NCI-H1105 treated with DMSO at 0.1 percent for 48 hours (cell line): ENCODE measurements at places on chromosomes 16 and 17.
A peak's percentile ranks its signal among the peaks of the same experiment; 100 is the strongest.

- peak; percentile 38 for DNase-seq
Measured at GRCh38 chr16:85613604-85614337, 649 bp downstream of the GSE1 start.

DNA sequence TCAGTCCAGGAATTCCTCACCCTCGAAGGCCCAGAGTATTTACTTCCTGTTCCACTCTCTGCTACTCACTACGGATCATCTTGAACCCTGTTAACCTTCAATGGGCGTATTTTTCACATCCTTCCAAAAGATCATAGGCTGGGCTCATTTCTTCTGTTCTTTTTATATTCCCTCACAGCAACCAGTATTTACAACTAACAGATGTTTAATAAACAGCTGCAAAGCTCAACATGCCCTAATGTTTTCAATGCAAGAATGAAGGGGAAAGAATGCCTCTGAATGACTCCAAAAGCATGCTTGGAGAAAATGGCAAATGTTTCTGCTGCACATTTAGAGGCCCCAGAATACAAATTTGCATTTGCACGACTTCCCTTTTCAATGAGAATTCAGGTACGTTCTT is 174.9 kb downstream of the ZFHX3 start:
- DNase-seq = no peak

DNA sequence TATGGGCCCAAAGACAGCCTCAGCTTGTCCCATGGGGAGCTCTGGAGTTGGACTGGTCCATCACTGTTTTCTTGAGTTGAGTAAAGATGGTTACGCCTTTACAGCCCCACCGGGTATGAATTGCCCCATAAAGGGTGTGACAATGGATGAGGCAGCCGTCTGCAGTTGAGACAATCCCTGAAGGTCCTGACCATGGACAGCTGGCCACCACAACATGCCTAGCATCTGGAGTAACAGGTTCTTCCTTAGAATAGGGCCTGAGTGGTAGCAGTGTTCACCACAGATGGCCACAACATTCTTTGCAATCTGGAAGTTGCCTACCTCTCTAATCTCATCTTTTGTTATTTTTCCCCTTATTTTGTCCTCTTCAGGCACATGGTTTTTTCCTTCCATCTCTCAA is 51.5 kb upstream of the HS3ST2 start:
- DNase-seq = no peak

- no peak for DNase-seq
Measured at GRCh38 chr16:84720177-84720579, 20.4 kb downstream of the USP10 start.

GRCh38 chr17:76314392-76315227 is 6.5 kb upstream of the QRICH2 start:
- DNase-seq = no peak

GRCh38 chr17:36493956-36494355 is 7.5 kb downstream of the ZNHIT3 start:
- no peak for DNase-seq

DNA sequence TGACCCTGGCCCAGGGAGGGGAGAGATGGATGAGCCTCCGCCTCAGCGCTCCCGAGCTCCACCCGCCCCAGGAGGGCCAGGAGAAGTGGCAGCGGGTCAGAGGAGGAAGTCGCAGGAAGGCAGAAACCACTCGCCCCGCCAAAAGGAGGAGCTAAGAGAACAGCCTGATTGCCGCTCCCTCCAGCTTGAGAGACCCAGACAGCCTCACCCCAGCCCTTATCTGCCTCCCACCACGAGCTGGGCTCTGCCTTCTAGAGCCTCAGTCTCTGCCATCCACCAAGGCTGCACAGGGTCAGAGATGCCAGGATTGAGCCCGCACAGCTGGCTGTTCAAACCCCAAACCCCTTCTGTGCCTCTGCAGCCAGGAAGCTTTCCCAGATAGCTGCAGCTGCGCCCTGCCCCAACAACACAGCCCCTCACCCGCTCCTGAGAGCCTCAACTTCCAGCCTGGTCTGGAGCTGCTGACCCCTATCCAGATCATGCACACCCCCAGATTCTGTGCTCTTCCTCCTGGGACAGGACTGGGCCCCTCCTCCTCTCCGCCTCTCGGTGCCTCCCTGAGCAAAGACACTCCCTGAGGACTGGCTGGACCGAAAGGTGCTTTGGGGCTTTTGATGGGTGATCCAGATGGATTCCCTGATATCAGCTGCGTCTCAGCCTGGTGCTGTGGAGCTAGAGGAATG is 1.0 kb upstream of the ATP2A3 start:
- DNase-seq = peak; percentile 73

DNA sequence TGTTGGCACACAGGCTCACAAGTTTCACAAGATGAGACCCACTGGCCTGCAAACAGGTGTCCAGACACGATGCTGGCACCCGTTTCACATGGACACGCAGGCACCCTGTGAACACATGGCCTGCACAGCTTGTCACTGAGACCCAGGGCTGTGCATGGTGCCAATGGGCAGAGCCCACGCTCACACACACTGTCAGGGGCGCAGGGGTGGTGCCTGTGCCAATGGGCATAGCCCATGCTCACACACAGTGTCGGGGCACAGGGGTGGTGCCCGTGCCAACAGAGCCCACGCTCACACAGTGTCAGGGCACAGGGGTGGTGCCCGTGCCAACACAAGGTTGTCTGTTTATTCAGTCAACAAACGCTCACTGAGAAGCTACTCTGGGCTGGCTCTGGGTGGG is 29.3 kb downstream of the CTU2 start:
- DNase-seq = no peak

DNA sequence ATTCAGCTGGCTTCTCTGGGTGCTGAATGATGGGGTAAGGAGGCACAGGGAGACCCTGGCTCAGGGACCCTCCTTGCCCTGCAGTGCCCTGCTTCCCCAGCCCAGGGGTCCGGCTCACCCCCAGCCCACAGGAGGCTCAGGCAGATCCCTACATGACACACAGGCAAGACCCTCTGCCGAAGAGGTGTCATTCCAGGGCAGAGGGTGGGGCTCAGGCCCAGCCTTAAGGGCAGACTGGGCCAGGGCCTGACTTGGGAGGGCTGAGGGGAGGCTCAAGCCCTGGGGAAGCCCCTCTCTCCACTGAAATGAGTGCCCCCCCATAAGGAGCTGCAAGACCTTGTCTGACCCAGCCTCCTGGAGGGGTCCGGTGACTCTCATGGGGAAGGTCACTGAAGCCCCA is 30.3 kb upstream of the KSR1 start:
- no peak for DNase-seq

DNA sequence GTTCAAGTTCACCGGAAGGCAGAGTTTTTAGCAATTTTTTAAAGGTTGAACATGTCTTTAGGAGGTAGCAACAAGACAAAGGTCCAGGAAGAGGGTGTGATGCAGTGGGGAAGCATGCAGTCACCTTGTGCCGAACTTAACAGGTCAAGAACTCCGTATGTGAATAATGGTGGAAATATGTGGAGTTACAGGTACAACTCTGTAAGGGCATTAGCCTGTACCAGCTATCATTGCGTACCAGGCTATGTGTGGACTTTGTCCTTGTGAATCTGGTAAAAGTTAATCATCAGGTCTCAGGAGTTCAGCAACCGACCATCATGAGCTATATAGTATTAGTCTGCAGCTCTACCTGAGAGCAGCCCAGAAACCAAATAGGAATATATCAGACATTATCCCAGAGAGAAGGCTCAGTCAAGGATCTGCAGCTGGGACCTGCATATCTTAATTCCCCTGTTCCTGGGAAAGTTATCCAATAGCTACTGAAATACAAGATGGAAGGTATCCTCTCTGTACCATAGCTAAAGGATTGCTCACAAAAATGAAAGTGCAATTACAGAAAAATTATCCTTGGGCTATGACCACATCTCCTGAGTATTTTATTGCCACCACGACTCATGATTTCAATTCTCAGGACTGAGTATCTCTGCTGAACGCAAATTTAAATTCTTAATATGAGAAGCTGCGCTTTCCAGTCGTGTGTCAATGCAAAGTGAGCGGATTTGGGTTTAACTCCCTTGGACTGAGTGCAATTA is 469.3 kb downstream of the CDH13 start:
- no peak for DNase-seq

DNA sequence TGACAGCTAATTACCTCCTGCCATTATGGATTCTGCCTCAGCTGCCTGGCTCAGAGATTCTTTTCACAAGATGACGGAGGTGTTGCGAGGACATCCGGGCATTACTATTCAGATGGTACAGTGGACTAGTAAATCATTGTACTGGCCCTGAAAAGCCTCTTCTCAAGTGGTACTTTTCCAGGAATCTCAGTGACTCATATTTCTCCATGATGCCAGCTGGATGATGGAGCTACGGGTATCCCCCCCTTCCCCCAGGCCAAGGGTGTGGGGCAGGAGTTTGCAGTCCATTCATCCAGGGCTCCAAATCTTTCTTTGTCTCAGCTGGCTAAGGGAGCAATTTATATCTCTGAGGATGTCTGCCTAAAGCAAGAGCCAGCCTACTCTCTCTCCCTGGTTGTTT is 107.7 kb upstream of the GPR139 start:
- peak; percentile 20 for DNase-seq

DNA sequence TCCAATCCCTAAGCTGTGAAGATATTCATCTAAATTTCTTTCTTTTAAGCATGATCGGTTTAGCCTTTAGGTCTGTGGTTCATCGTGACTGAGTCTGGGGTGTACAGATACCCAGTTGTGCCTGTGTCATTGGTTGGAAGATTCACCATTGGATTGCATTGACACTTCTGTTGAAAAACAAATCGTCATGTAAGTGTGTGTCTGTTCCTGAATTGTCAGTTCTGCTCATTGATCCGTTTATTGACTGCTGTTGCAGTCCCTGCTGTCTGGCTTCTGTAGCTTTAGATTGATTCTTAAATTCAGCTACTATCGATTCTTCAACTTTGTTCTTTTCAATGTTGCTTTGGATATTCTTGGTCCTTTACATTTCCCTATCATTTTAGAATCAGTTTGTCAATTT is 21.0 kb upstream of the ZNF469 start:
- no peak for DNase-seq

- no peak for DNase-seq
Measured at GRCh38 chr17:2723505-2723996, 12.0 kb upstream of the CLUH start.

DNA sequence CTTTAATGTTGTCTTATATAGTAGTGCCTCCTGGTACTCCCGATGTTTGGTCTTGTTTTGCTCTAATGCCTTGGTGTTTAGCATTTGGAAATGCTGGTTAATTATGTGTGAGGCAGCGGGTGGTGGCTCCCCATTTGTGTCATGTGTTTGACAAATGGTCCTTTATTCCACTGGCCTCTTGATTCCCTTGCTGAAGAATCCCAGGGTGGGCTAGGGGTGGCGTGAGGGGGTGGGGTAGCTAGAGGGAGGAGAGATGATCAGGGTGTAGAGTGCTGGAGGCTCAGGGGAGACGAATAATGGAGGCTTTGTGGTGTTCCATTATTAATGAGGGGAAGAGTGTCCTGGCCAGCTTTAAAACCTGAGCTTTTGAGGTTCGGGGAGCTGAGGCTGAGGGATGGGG is 5.4 kb downstream of the DYNLL2 start:
- no peak for DNase-seq

GRCh38 chr16:52141871-52142270 is 405.1 kb downstream of the TOX3 start:
- no peak for DNase-seq

DNA sequence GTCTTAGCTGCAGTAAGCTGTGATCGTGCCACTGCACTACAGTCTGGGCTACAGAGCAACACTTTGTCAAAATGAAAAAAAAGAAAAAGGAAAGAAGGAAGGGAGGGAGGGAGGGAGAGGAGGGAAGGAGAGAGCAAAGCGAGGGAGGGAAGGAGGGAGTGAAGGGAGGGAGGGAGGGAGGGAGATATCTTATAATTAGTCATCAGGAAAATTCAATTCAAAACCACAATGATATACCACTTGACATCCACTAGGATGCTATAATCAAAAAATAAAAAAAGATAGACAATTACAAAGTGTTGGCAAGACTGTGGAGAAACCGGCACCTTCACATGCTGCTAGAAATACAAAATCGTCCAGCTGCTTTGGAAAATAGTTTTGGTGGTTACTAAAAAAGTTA is 93.8 kb downstream of the CDC27 start:
- DNase-seq = no peak

GRCh38 chr17:73224663-73225305 is 31.9 kb downstream of the COG1 start:
- DNase-seq = no peak

DNA sequence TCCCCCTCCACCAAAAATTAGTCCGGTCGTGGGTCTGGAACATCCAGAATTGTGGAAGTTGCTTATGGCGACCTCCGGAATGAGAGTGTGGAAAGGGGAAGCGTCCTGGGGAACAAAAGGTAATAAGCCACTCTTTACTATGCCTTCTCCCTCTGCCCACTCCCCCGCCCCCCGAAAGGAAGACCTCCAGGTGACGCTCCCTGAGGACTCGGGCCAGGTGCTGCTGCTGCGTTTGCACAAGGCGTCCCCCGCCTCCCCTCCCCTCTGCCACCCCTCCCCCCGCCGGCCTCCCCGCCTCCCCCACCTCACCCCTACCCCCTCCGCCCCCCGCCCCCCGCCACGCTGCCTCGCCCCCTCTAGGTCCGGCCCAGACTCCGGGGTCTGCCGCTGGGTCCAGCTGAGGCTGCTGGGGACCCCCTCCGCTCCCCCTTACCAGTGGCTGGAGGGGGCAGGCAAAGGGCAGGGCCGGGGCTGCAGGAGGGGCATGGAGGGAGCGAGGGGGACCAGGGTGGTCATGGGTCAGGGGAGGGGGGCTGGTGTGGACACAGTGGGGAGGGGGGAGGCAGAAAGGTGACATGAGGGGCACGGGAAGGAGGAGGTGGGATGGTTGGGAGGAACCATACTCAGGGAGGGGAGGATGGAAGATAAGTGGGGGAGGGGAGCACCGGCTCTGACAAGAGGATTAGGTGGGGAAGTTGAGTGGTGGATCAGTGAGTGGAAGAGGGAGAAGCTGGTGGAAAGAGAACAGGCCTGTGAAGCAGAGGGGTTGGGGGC is 23.6 kb downstream of the ALOX12B start:
- no peak for DNase-seq

DNA sequence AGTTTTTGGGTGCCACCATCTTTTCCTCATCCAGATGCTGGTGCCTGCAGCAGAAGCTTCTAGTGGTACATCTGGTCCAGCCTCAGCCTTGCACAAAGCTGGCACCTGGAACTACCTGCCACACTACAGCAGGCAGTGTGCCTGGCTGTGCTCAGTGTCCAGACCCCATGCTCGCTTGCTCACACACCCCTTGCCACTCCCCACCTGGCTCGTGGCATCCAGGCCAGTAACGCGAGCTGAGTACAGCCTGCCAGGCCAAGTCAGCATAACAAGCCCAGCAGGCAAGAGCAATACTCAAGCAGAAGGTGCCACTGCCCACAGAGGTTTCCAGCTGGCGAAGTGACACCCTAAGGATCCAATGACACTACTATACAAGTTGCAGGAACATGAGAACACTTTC is 29.7 kb upstream of the KIF2B start:
- DNase-seq = no peak

GRCh38 chr17:74454197-74455024 is 12.0 kb upstream of the CD300A start:
- DNase-seq = peak; percentile 71
